Stimulated activated CD8-positive, alpha-beta memory T cell treated with anti-CD3 and anti-CD28 coated beads, Interleukin-4, amount 100 ng/mL, for 24 hours (primary cell): ENCODE measurements at places on chromosomes 3 and 15.

DNA sequence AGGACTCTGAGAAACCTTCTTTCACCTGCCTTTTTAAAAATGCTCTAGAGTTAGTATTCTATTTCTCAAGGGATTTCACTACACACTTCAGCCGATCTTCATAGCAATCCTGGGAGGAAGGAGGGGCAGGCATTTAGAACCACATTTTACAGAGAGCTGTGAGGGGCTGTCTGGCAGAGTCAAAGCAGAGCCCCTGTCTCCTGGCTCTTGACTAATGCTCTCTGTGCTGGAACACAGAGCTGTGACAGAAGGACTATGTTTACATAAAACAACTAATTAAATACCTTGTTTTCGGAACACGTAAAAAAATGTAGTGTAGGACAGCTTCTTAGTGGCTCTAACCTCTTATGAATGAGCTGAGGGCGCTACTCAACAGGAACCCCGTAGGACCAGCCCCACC is 7.6 kb upstream of the SPTBN5 start:
- no peak for DNase-seq

- DNase-seq, result peak; percentile 61
These were observed at the start of gene TYRO3 for GRCh38 chr15:41558400-41559238. Gene TYRO3 (plus strand): TSS chr15:41559212. CDS start chr15:41559258, 46 bp downstream.

DNA sequence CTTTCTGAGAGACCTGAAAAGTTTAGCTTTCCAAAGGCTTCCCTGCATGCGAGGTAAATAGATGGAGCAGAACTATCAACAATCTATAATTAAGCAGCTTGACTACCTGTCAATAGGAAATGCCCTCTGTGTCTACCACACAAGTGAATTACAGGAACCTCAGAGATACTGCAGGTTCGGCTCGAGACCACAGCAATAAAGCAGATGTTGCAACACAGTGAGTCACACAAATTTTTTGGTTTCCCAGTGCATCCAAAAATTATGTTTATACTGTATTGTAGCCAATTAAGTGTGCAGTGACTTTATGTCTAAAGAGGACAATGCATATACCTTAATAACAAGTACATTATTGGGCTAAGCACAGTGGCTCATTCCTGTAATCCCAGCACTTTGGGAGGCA is 252.0 kb downstream of the UBE2E2 start:
- DNase-seq, result no peak

DNA sequence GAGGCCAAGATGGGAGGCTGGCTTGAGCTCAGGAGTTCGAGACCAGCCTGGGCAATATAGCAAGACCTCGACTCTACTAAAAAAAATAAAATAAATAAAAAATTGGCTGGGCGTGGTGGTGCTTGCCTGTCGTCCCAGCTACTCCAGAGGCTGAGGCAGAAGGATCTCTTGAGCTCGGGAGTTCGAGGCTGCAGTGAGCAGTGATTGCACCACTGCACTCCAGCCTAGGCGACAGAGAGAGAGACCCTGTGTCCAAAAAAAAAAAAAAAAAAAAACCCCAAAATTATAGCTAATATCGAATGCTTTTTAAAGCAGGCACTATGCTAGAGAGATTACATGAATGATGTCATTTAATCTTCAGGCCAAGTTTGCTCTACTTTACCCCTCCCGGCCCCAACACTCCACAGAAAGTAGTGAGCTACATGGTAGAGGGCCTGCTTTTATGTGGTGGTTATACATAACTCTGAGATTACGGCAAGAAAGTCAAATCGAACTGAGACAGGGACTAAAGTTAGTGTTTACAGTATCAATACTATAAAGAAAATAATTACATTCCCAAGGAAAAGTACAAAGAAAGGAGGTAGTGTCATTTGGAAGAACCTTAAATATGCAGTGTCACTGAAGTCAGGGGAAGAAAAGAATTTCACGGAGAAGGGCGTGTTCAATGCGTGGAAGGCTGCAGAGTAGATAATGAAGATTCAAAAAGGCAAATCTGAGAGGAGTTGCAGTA is 1.1 kb downstream of the ADPGK start:
- no peak for DNase-seq

DNA sequence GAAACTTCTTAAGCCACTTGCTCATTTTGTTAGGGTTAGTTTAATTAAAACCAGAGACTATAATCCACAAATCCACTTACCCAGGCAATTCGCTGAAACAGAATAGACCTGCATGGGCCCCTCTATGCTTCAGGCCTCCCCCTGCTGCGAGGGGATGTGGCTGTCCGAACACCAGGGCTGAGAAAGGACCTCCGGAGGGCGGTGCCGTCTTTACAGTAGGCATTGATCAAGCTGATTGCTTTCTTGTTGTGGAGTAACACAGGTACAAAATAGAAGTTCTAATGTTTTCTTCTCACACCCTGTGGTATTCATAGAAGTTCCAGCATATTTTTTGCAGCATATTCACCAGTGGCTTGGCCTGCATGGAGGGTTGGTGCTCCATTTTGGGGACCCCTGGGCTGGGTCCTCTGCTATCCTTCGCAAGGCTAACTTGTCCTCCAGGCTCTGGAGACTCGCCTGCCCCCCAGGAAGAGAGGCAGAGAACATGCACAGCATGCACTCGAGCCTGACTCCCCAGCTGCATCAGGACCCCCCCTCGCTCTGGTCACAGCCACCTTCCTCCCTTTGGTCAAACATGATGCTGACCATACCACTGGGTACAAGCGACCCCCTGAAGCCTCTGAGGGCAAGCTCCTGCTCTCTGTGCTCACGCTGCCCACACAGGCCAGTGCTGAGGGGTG is 55.3 kb downstream of the TPRA1 start:
- DNase-seq, result no peak

DNA sequence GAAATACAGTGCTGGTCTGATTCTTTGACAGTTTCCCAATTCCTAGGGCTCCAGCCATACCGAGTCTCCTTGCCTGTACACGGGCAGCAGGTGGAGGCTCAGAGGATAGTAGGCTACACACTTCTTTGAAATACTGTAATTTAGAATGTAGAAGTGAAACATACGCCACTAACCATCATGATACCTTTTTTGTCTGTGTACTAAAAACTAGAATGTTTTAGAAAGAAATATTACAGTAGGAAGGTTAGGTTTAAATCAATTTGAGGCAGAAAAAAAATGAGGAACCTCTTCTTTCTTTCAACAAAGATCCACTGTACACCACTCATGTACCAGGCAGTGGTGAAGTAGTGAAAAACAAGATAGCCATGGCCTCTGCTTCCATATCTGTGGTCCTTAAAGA is 354.7 kb downstream of the MCTP2 start:
- no peak for DNase-seq

DNA sequence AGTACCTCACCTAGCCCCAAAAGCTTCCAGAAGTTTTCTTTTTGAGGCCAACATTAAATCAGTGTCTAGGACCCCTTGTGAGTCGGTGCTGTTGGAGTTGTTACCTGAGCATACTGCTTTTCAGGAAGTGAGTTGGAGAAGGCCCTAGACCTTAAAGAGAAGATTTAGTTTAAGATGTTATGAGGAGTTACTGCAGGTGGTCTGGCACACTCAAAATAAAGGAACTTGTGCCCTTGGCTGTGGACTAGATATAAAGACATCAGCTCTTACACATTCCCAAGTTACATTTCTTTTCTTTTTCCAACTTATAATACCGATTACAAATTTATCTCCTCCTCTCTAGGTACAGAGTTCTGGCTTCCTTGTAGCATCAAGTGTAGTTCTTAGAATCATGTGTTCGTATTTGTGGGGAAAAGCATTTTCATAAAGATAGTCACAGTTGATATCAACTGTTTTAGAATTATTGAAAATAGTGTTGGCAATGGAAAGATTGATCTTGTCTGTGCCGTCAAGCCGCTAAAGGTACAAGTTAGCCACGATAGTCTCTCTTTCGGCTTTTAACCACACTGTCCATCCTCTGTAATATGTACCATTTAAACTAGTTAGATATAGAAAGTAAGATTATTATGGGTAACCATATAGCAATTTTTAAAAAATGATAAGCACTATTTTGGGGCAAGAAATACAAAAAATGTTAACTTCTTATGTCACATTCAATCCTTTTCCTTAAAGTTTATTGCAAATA is 8.6 kb downstream of the ZIC1 start:
- no peak for DNase-seq

DNA sequence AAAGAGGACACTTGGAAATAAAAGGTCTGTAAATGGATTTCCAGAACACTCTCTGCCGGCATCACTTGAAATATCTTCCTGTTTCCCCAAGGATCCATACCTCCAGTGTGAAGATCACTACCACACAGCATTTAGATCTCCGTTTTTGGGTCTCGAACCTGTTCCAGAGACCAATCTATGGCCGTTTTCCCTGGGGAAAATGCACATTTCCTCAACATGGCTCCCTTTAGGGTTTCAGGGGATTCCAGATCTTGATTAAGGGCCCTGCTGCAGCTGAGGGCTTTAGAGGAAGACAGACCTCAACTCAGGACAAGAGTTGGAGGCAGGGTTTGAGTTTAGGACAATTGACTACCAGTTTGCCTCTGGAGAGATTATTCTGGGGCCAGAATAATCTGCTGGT is 2.1 kb downstream of the CTSH start:
- no peak for DNase-seq

- DNase-seq, result no peak
These were observed 117.7 kb upstream of the TP63 start for GRCh38 chr3:189513281-189514117.

DNA sequence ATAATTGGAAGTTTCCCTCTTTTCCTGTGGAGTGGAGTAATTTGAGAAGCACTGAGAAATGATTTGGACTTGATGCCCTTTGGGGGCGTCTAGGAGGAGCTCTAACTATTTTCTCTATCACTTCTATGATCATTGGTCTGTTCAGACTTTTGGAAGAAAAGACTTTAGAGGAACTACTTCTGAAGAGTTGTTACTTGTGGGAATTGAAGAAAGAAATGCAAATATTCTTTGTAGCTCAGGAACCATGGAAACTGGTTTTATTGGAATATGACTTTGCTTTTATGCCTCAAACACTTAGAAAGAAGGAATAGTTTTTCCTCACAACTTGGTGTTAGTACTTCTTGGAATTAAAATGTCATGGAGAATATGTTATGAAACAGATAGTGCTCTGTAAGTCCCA is 122.0 kb upstream of the ALDH1A3 start:
- DNase-seq, result no peak

- DNase-seq, result no peak
These were observed 3.9 kb downstream of the MEGF11 start for GRCh38 chr15:66249605-66250174.

DNA sequence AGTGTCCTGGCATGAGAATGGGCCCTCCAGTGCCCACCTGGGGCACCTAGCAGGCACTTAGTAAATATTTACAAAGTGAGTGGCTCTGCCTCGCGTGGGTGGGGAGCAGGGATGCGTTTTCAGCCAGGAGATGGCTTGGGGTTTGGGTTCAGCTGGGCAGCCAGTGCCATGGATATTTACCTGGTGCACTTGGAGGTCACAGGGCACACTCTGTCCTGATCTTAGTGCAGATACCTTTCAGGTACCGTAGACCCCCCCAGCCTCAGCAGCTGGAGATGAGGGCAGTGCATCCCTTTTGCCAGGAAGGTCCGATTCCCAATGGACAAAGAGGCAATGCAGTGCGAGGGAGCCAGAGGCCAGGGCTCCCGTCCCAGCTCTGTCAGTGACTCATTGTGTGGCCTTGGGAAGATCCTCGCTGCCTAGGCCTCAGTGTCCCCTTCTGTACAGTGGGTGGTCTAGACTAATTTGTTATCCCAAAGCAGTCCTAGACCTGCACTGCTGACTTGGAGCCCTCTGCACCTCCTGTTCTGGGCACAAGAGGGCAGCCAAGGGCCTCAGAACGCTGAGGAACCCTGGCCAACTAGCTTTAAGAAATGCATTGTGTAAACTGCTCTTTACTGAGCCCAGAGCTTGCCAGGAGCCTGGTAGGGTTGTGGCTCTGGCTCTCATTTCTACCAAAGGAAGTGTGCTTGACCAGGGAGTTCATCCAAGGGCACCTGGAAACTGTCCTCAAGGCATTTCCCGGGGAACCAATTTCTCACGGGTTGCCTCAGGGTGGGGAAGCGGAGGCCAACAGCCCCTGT is 16.0 kb downstream of the HDAC11 start:
- DNase-seq, result peak; percentile 53

DNA sequence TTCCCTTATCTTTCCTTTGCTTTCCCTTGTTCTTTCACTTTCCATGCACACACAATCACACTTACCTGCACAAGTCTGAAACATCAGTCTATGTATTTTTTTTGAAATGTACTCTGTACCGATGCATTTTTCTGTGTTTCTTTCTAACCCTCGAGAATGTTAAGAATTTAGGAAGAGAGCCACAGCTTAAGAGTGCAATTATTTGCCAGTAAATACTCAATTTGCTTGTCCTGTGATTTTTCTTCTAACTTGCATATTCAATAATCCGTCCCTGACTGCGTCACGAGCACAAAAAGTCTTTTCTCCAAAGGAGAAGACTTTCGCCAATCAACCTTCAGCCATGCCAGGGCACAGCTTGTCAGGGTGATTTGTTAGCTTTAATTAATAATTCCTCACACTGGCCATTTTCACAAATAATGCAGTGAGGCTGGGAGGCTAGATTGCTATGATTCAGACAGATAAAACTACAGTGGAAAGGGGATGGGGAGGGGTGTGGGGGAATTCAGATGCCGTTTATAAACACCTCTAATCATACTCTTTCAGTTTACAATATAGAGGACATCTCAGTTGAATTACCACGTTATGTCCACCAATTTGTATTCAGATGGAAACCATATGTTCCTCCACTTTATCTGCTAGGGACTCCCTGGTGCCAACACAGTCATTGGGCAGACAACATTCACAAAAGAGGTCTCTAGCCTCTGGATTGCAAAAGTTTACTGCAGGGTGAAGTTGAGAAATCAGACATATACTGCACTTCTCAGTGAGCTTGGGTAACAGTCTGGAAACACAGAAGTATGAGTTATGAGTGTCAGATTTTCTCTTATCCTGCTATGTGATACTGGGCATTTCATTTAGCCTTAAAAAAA is 388.0 kb downstream of the ZBTB20 start:
- DNase-seq, result no peak

DNA sequence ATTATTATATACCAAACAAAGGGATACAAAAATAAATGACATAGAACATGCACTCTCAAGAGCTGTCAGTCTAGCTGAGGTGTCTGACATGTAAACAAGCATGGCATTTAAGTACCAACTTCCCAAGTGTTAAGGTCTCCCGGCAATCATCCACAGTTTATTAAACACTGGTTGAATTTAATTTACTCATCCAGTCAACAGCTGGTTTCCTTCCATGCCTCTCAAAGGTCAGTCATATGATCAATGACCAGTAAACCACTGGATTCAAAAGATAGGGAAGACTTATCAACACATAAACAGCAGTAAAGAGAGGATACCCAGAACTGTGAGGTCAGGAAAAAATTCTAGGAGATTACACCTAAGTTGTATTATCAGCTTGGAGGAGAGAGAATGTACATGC is 80.4 kb downstream of the ADAM10 start:
- DNase-seq, result no peak

DNA sequence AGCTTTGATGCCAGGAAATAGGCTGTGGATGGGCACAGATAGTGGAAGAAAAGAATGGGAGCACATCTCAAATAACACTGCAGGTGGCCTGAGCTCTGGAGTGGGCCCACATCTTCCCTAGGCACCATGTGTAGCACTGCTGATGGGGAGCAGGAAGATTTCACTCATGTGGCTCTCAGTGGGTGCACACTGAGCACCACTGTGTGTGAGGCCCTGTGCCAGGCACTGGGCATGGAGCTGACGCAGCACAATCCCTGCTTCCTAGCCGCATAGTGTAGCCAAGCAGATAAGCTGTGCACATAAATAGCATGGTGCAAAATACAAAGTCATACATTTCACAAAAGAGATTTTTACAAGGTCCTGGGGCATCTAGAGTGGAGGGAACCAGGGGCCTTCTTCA is 101.6 kb downstream of the MOBP start:
- DNase-seq, result no peak

- no peak for DNase-seq
These were observed 11.0 kb downstream of the TSPAN3 start for GRCh38 chr15:77059786-77060361.
